ENCODE measurements at places on chromosomes 5 and 9.
A peak's percentile ranks its signal among the peaks of the same experiment; 100 is the strongest.

DNA sequence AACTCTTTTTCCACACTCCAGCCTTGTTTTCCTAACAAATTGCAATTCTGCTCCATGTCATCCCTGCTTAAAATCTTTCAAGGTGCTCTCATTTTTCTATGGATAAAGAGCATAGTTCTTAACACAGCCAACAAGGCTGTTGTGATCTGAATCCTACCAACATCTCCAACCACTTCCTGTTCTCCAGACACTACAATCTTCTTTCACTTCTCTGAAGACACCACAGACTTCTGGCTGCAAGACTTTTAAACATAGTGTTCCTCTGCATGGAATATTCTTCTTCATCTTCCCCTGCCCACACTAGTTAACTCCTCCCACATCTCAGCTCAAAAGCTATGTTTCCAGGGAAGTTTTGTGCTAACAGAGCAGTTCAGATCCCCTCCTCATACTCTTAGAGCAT lies 404.8 kb downstream of the MAN2A1 start:
- no peak for DNase-seq

DNA sequence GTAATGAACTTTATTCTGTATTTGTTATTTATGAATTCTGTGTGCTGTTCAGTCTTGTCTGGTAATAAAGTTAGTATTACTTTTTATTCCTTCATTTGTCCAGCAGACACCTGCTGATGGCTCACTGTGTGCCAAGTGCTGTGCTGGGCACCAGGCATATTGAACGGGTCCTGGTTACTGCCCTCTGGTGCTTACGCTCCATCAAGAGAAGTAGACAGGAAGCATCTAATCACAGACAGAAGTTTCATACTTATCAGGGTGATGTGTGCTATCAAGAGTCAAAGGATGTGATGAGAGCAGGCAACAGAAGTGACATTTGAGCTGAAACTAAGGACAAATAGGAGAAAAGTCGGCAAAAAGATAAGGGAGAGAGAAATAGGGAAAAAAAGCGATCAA lies 153.1 kb downstream of the FGF1 start:
- no peak for DNase-seq

- no peak for DNase-seq
Measured at GRCh38 chr9:91913096-91913495, 36.9 kb downstream of the ROR2 start.

GRCh38 chr5:132011622-132012343 lies at the start of gene ACSL6:
Gene ACSL6, minus strand, starts transcription at chr5:132011658. Its CDS starts 105 bp downstream, at chr5:132011553.
- peak; percentile 24 for DNase-seq

GRCh38 chr5:169717288-169717687 lies 80.2 kb downstream of the DOCK2 start:
- no peak for DNase-seq

DNA sequence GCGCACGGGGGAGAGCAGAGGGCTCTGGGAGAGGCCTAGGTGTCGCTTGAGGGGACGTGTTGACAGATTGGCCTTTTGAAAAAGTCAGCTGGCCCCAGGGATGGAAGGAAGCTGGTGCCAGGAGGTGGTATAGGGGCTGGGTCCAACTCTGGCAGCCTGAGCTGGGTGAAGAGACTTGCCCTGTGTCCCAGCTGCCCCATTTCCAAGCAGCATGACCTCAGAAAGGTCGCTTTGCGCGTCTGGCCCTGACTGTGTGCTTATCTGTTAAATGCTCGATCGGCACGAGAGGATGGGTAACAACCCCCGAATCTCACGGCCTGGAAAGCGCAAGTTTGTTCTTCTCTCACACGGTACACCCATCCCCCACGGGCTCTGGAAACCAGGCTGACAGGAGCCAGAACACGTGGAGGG lies 31.2 kb upstream of the LAMC3 start:
- DNase-seq: no peak

GRCh38 chr5:178232920-178233429 lies 373 bp upstream of the PHYKPL start:
- no peak for DNase-seq

DNA sequence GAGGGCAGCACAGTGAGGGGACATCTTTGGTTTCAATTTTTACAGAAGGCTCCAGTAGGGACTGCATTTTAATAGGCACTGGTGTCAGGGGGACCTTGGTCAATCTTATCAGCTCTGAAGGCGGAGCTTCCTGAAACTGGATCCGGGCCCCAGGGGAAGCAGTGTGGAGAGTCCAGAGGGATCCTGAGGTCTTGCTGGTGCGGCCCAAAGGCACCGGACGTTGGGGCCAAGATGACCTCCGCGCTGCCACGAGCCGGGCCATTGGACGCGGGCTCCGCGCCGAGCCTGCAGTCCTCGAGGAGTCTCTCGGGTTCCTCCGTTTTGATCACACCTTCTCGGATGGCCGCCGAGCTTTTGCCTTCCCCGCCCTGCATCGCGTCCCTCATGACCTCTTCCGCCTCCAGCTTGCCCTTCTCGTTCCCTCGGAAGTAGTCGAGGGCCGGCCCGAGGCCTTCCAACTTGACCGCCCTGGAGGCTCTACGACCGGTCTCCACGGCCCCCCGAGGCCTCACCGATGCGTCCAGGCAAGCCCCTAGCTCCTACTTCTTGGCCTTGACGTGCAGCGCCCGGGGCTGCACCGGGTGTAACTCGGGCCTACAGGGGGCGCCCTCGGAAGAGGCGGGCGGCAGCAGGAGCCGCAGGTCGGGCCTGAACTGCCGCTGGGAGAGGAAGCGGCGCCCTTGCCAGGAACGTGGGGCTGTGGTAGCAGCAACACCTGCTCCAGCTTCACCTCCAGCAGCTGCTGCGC lies 18.8 kb downstream of the C5orf52 start:
- DNase-seq: no peak

- DNase-seq: no peak
Measured at GRCh38 chr5:152405145-152405544, at the start of gene NMUR2. Gene NMUR2, minus strand, starts transcription at chr5:152405279. Its CDS starts 166 bp downstream, at chr5:152405113.

- no peak for DNase-seq
Measured at GRCh38 chr9:27599102-27599869, 26.0 kb upstream of the C9orf72 start.

DNA sequence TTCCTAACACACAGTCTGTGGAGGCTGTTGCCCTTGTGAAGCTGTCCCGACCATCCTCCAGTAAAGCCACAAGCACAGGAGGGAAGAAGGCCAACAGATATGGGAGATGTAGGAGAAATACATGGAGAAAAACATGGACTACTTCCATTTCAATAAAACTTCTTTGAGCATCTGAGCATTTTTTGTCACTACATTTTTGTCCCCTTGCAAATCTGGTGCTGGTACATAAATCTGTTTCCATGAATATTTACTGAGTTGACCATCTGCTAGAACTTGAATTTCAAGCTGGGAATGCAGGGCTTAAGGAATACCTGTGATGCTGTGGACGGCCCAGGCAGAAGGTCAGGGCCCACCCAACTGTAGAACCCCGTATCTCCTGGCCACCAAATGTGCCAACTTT lies 43.9 kb upstream of the ICE1 start:
- DNase-seq: no peak

DNA sequence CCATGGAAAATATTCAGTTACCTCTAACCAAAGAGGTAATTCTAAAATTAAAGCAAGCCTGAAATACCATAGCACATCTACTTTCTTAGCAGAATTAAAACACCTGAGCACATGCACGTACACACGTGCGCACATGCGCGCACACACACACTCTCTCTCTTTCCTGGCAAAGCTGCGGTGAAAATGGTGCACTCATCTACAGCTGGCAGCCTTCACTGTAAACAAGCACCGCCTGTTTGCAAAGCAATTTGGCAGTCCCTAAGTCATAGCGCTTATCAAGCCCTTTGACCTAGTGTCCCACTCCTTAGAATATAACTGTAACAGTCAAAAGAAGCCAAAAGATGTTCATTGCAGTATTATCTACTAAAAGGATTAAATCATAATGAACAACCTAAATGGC lies 278.7 kb downstream of the DENND1A start:
- DNase-seq: no peak

GRCh38 chr9:2253636-2254580 lies 238.8 kb downstream of the SMARCA2 start:
- no peak for DNase-seq

- no peak for DNase-seq
Measured at GRCh38 chr5:133113331-133114061, 61.7 kb downstream of the HSPA4 start.

DNA sequence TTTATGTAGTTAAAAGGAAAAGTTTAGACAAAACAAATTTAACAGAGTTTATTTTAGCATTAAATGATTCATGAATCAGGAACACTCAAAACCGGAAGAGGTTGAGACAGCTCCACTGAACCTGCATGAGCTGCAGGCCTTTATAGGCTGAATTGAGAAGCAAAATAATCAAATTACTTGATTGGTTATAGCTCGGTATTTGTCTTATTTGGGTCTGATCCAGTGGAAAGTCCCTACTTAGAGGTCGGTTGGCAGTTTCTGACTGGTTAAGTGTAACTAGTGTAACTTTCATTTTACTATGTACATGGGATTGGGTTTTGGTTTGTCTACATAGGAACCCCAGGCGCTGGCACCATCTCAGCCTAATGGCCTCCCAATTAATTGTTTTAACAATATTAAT lies 74.1 kb upstream of the PIK3R1 start:
- DNase-seq: no peak

DNA sequence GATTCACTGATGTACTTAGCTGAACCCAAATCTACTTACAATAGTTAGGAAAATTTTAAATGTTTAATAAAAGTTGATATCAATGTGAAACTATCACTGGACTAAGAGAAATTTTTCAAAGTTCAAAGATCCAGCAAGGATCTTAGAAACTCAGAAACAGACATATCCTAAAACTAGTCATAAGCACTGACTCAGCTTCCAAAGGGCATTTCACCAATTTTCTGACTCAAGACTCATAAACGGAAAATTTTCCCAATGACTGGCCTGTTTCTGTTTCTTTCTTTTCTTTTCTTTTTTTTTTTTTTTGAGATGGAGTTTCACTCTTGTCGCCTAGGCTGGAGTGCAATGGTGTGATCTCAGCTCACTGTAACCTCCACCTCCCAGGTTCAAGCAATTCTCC lies 66.6 kb downstream of the CDC14B start:
- DNase-seq: no peak

DNA sequence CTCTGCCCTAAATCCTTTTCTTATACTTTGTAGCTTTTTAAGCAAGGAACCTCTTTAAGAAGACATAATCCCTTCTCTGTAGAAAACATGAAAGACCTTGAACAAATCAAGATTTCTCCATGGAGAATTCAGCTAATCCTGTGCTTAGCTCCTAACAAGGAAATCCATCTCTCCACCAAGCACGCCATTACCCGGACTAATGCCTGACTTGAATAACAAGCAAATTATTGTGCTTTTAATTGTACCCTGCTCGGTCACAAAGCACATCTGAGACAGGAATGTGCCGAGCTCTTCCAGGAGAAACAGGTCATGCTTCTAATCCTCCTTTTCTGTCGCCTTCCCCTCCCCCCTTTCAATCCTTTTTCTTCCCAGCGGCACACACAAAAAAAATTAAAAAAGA lies 141.3 kb downstream of the PSAT1 start:
- no peak for DNase-seq

DNA sequence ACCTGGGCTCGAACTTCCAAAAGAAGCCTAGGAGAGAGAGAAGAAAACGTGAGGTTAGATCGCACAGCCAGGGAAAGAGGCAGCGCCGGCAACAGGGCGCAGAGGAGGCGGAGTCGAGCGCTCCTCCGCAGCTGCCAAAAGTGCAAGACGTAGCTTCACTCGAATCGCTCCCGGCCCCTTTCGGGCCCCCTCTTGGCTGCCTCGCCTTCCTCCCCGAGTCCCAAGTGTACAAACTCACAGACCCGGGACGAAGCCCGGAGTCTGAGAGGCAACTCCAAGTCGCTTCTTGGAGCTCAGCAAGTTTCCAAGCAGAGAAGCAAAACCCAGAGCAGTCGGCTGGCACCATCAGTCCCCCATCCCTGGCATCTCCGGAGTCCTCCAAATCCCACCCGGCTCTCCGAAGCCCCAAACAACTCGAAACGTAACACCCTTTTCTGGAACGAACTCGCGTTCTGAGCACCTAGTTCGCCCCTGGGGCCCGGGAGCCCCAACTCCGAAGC lies 1.2 kb downstream of the MIER3 start:
- peak; percentile 39 for DNase-seq

- DNase-seq: no peak
Measured at GRCh38 chr5:140641716-140642115, 2.5 kb downstream of the TMCO6 start.

GRCh38 chr5:114695292-114695904 lies 333.5 kb downstream of the KCNN2 start:
- no peak for DNase-seq

DNA sequence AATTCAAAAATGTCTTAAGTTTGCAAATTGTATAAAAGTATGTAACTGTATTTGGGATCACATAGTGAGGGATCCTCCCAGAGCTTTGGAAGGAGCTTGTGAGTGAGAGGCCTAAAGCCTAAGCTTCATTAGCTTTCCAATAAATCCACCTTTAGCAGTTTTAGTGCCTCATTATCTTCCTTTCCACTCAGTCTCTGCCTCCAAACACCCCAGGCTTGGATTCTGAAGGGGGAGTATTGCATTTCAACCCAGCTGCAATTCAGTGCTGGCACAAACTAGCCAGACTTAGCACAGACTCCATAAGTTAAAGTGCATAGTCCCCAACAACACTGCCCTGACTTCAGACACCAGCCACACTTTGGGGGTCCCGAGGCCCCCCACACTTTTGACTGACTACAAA lies 113.5 kb downstream of the SMARCA2 start:
- no peak for DNase-seq

DNA sequence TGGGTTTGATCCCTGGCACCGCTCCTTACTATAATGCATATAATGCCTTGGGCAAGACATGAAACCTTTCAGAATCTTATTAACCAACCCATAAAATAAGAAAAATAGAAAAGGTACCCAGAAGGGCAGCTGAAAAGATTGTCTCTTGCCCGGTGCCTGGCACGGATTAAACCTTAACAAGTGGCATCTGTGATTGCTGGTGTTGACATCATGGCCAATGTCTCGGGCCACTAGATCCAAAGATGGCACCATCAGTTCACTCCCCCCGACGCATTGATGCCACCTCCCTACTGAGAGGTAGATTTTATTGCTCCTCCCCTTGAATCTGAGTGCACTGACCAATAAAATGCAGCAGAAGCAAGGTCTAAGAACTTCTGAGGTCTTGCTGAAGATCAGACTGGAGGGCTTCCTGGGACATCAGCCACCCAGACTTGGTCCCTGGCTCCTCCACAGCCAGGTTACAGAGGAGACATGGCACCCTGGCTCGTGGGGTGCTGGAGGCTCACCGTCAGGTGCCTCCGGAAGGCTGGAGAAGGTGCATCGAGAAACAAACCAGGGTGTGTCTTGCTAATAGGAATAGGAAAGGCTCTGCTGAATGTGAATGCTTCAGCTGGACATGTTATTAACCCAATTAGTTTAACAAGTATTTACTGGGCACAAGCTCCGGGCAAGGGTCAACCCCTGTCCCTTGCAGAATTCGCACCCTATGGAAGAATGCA lies 80.0 kb upstream of the COL5A1 start:
- DNase-seq: no peak

DNA sequence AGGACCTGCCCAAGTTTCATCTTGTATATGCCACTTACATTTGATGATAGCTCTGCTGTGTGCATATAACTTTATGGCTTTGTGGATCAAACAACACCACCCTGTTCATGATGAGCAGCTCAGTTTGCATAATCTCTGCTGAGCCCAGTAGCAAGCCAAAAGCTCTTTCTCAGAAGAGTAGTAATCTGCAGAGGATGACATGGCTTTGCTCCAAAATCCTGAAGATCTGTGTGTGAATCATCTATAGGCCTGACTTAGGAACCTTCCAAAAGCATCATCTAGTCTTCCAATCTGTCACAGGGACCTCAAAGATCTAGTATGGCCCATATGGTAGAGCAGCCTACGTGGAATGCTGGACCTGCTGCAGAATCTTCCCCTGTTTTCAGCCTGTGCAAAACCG lies 394.6 kb downstream of the PSAT1 start:
- DNase-seq: no peak
